ENCODE measurements at places on chromosomes 7 and 10.

- no peak for DNase-seq
Observed at GRCh38 chr7:73882047-73882402, 21.1 kb downstream of the TMEM270 start.

- no peak for DNase-seq
Observed at GRCh38 chr7:137846549-137846826, 286 bp downstream of the DGKI start.

GRCh38 chr7:146728141-146728540, 611.5 kb downstream of the CNTNAP2 start:
- no peak for DNase-seq

GRCh38 chr10:566241-566885, 123.1 kb downstream of the DIP2C start:
- DNase-seq: no peak

- no peak for DNase-seq
Observed at GRCh38 chr7:36161996-36162395, 8.9 kb downstream of the EEPD1 start.

- DNase-seq: no peak
Observed at GRCh38 chr10:86659721-86660453, 5.5 kb downstream of the OPN4 start.

GRCh38 chr10:110805292-110805691, 66.4 kb upstream of the PDCD4 start:
- DNase-seq: no peak

DNA sequence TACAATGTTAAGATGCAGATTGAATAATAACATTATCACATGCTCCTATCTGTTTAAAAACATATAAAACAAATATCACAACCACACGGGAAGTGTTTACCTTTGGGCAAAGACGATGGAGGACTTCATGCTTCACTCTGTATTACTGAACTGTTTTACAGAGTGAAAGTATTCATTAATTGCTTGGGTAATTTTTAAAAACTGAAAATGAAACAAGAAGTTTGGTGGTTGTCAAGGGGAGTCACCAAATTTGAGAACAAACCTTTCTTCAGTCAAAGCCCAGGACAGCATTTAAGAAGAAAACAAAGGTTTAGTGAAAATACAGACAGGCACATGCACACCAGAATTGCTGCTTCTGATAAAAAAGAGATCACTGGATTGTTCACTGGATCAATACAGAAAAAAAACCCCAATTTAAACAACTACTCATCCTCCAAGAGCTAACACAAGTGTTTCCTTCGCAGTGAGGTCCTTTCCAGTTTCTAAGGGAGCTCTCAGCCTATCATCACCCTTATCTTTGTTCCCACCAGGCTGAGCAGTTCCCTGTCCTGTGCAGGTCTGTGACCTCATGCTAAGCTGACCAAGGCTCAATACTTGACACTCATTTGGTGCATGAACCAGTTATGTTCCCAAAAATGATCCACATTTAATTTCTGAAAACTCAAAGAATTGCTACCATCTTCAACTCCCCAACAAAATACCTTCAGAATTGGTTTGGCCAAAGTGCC, 8.8 kb downstream of the PARP12 start:
- no peak for DNase-seq

- DNase-seq: no peak
Observed at GRCh38 chr10:11871466-11871865, 48.3 kb downstream of the PROSER2 start.

DNA sequence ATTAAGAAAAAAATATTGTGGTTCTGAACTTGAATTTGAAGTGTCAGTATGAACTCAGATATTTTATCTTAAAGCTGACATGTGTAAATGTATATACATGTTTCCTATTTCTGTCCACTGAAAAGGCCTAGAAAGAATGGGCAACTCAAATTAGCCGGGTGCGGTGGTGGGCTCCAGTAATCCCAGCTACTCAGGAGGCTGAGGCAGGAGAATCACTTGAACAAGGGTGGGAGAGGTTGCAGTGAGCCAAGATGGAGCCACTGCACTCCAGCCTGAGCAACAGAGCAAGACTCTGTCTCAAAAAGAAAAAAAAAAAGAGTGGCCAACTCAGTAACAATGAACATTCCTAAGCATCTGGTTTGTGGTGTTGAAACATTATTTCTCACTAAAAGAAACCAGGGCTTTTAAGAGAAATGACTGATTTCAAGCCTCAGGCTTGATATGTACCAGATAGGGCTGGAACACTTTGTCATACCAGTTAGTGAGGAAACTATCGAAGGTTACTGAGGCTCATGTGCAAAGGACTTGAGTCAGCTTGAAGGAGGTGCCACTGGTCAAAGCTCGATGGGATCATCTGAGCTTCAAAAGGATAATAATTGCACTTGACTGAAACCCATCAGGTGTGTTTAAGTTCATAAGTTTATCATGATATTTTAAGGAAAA, 40.5 kb downstream of the AOAH start:
- no peak for DNase-seq

- DNase-seq: no peak
Observed at GRCh38 chr10:33363106-33363505, 28.6 kb upstream of the NRP1 start.

DNA sequence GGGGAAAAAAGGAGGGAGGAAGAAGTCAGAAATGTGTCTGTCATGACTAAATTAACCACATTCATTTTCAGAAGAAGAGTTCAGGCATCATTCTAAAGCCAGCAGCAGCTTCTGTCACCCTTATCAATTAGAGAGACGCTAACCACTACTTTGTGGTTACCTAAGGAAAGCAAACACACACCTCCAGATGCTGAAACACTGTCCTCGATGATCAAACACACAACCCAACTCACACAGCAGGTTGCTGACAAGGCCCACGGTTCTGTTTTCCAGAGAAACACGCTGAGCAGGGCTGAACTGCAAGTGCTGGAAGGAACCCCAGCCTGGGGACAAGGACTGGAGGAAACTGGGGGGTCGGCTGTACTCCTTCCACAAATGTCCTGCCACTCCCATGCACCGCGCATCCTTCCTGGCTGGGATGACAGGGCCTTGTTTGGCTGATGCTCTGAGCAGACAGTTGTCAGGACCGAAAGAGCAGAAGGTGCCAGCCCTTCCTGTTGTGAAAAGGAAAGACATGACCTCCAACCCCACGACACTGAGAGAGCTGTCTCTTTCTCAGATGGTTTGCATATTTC, 36.6 kb downstream of the PRKCQ start:
- DNase-seq: no peak

DNA sequence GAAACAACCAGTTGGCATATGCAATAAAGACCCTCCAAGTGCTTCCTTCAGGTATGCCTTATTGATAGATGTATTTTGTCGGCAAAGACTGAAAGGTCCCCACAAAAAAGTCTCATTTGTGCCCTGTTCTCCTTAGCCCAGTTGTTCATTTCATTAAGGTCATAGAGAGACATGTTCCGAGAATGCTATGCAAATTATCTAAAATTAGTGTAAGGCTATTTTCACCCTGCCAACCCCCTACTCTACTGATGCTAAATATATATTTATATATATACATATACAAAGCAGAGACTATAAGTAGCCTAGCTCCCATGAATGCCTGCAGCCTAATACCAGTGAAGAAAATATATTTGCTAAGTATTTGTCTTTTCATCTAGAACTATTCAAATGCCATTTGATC, 96.7 kb upstream of the ADO start:
- DNase-seq: no peak

- no peak for DNase-seq
Observed at GRCh38 chr7:50356212-50356944, 51.9 kb downstream of the IKZF1 start.

All from AG09309 (cell line).